ENCODE measurements at places on chromosomes 16 and 17.
A peak's percentile ranks its signal among the peaks of the same experiment; 100 is the strongest.

GRCh38 chr17:78421534-78422266 is 43.3 kb downstream of the PGS1 start:
- peak; percentile 49 for DNase-seq

DNA sequence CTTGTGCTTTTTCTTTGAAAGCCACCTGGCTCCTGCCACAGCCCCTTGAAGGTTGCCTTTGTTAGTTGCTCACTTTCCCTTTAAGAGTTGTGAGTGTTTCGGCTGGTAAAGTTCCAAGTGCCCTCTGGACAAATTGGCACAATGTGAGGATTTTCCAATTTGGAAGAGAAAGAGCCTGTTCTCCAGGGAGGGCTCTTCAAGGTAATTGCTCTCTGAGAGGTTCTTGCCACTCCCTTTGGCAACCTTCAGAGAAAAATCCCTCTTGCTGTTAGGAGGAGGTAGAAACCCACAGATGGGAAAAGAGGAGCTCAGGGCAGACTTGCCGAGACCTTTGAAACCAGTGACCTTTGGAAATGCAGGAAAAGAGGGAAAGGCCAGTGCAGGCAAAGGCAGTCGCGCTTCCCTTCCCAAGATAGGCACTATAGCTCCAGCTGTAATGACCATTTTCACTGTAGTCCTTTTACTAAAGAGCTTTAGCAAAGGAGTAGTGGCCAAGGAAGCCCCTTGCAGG is 49.0 kb upstream of the AKAP1 start:
- peak; percentile 69 for DNase-seq

- no peak for DNase-seq
Observed at GRCh38 chr17:50908140-50908859, 42.1 kb upstream of the TOB1 start.

DNA sequence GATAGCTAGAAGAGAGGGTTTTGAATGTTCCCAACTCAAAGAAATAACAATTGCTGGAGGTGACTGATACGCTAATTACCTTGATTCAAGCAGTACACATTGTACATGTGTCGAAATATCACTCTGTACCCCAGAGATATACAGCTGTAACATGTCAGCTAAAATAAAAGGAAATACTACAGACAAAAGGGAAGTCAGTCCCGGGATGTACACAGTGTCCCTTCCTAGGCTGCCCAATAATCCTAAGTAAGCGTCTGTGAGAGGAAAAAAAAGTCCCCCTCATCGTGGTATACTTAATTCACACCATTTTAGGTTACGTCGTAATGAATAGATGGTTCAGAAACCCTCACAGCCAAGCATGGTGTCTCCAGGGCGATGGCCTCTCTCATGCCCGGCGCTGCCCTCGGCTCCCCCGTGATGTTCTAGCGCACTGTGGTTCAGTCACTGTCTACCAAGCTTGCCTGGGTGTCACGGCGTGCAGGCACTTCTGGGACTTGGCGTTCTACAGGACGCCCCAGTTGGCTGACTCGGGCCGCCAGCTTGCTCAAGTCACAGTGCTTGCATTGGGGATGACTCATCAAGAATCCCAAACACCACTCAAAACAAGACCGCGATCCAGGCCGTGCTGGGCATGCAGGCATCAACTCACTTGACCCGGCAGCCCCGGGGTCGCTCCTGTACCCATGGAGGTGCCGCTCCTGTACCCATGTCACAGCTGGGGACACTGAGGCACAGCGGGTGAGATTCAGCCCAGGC is 27.6 kb downstream of the CCDC40 start:
- DNase-seq = no peak

- peak; percentile 91 for DNase-seq
Observed at GRCh38 chr17:48052956-48053757, 5.0 kb downstream of the NFE2L1 start.

- DNase-seq = no peak
Observed at GRCh38 chr16:57730771-57731730, 4.5 kb upstream of the KATNB1 start.
